ENCODE measurements at places on chromosomes 4 and X.

GRCh38 chr4:2785613-2786012 lies 7.3 kb upstream of the SH3BP2 start:
- DNase-seq, result no peak

GRCh38 chr4:82811838-82812341 lies 13.3 kb upstream of the SCD5 start:
- DNase-seq, result no peak

- DNase-seq, result no peak
These were observed 55.8 kb upstream of the TSPAN7 start for GRCh38 chrX:38505583-38505982.

DNA sequence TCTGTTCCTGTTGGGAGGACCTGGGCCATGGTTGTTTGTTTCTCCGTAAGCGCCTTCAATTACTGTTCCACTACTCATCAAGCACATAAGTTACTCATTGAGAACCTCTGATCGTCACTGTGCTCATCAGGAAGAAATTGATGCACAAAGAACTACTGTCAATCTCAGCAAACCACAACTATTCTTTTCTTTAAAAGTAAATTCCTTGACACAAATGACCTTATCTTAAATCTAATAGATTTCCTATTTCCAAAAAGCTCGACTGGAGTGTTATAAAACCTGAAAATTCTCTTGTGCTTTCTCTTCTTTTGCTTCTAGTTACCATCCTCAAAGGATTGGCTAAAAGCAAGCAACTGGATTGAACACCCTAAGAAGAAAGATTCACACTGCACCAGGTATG lies at the start of gene MUC7:
MUC7 (plus strand) TSS at position 301 of the 400 bp plus-strand sequence. CDS start 1,825 bp downstream, outside the sequence.
- no peak for DNase-seq

- DNase-seq, result no peak
These were observed 89.0 kb upstream of the MAPK10 start for GRCh38 chr4:86448871-86449270.

DNA sequence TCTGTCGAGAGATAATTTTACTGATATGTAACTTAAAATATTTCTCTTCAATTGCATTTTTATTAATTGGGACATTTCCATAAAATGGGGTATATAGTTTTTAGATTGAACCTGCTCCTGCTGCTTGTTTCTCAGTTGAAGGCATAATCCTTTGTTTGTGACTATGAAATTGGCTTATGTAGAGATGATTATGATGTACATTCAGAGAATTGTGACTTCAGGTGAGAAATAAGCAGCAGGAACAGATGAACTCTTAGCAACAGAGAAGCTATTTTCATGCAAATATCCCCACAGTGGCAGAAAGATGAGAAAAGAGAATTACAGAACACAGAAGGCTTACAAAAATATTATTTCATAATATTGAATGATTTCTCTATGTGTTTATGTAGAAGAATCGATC lies 1499.5 kb upstream of the ADGRL3 start:
- no peak for DNase-seq

DNA sequence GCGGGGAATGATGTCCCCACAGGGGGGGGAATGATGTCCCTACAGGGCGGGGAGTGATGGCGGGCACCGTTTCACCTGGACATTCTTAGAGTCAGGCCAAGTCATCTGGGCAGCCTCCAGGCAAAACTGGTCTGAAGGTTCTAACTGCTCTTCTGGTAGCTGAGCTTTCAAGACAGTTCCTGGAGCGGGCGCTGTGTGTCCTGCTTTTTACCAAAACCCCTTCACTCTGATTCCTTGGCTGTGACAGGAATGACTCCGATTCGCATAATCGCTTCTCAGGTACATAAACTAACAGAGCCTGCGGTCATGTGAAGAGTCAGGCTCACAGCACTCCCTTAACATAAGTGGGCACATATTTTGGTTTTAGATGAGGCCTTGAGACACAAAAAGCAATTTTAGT lies 836.0 kb downstream of the TRIML1 start:
- DNase-seq, result no peak

DNA sequence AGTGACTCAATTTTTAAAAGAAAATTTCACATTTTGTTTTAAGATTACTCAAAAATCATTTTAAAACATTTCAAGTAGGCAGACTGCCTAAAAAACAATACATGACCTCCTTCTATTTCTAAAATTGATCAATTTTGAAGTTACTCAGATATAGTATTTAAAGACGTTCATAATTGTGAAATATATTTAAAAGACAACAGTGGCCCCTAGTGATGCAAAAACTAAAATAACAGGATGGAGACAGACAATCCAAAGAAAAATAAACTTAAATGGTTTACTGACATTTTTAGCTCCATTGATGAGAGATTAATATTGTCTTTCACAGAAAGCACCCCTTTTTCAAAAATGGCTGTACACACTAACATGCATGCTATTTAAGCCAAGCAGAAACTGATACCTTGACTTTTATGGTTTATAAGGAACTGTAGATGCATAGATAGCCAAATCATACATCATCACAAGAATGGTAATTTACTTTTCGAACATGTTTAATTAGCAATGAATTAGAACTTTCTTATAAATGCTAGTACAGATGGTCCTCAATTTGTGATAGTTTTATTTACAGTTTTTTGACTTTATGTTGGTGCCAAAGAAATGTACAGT lies 69.8 kb upstream of the FAT4 start:
- DNase-seq, result peak; percentile 34

DNA sequence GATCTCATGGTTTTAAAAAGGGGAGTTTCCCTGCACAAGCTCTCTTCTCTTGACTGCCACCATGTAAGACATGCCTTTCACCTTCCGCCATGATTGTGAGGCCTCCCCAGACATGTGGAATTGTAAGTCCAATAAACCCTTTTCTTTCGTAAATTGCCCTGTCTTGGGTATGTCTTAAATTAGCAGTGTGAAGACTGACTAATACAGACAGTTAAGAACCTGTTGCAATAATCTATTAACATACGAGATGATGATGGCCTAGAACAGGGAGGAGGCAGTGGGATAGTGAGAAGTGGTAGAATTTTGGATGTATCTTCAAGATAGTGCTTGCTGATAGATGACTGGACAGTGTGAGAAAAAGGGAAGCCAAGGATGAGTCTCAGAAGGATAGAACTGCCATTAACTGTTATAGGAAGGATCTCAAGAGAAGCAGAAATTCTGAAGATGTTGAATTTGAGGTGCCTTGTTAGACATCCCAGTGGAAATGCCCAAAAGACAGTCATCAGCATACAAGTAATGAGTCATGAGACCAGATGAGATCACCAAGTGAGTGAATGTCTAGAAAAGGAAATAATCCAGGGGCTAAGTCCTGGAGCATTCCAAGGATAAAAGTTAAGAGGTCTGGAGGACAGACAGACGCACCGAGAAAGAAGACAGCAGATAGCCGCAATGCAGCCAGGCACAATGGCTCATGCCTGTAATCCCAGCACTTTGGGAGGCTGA lies 38.8 kb upstream of the UGDH start:
- DNase-seq, result peak; percentile 65

DNA sequence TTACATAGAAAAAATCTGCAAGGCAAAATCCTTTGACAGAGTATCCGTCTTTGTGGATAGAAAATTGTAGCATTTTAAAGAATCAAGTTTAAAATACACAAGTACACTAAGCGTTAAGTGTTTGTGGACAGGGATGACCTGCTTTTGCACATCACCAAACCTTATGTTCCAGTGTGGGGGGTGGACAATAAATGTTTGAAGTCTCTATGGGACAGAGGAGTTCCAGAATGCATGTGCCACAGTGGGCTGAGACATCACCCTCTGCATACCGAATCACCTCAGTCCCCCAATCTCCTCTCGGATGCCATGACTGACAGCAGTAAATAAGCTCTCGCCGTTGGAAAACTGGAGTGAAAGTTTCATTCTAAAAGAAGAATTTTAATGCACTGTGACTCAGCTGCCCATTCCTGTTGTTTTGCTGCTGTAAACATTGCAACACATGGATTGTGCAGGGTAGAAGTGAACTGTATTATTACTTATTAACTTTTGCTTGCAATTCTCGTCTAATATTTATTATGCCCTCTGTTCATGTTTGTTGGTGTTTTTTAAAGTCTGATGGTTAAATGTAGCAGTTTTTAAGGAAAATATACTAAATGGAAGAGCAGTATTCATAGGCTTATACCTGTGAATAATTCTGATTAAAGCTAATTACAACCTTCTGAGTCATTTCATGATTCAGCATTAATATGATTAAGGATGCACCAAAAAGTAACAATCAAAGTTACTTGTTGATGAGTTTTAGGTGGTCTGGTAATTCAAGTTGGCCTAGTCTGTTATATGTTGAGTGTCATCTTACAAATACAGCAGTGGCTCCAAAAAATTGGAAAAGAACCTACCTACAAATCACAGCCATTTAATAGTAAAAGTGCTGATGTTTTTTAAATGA lies 24.0 kb downstream of the CDKN2AIP start:
- no peak for DNase-seq

GRCh38 chr4:104351706-104352105 lies 143.0 kb downstream of the CXXC4 start:
- DNase-seq, result no peak

DNA sequence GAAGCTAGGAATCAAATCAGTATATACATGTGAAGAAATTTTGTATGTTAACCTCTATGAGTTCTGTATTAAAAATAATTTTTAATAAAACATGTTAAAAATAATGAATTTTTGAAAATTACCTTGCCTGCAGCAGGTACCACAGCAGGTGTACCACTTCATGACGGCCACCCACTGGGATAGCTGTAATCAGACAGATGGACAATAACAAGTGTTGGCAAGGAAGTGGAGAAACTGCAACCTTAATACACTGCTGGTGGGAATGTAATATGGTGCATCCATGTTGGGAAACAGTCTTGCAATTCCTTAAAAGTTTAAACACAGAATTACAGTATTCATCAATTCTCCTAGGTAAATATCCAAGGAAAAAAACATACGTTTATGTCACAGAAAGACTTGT lies 209.5 kb downstream of the RELL1 start:
- DNase-seq, result no peak

DNA sequence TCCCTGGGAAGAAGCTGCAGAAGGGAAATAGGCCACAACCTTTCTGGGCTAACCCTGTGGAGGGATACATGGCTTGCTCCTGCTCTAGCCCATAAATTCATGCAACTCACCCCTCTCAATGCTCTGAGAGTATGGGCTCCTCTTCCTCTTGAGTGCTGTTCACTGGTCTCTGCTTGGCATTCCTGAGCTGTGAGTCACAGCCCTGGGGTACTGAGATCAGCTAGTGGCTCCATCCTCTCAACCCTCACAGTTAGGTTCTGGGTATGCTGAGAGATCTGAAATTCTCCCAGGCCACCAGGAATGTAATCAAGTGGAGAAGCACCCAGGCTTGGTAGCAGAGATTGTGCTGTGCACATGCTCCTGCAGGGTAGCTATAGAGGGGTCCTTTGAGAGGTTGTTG lies 60.6 kb upstream of the SPANXN2 start:
- DNase-seq, result peak; percentile 1

Measured in kidney glomerular epithelial cell (primary cell).